Activated CD8-positive, alpha-beta T cell treated with anti-CD3 and anti-CD28 coated beads, Interleukin-2, amount 10 ng/mL, durations not matched to agents 7 days and 5 days (primary cell): ENCODE measurements at places on chromosomes 1 and 21. TPM values are rescaled to one million over a fixed set of nuclear protein-coding genes. Genes with fewer than 3 reads are reported as not detected.

The LYPD8 gene
- total RNA-seq = not detected

DNA sequence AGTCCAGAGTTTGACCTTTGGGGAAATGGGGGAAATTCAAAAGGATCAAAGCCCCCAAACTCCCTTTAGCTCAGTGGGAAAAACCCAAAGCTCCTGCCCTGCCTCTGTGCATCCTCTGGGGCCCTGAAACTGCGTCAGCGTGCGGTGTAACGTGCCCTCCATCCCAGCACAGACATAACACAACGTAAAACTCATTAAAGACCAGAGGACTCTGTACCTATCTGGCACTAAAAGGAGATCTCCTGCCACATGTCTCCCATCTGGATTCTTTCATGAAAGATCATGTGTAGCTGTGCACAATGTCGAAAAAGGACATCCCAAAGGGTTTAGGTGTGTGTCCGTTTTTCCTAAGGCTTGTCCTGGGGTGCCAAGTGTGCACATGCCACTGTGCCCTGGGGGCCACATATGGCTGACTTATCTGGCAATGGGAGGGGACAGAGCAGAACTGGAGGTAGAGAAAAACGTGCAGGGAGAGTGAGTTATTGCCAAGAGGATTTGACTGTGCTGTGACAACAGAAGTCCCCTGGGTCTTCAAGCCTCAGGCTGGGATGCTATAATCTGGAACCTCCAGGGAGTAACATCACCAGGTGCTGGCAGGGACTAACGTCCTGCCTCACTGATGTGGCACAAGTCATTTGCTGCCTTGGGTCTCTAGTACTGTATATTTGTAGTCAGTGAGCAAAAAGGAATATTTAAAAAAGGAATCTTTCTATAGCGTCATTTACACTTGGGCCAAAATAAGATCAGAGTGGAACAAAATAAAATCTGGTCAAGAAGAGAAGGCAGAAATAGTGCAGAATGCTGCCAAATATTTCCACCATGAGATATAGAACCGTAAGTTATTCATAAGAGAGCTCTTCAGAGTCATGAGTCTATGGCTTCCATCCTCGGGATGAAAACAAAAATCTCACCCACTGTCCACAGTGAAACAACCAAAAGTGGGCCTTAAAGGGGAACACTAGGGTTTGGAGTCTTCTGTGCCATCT lies 52.3 kb downstream of the ITPKB start:
- H3K4me3 ChIP-seq = no peak overlapping the region
- H3K36me3 ChIP-seq = peaks cover 59% of the 10 kb centered on the region
- H3K27ac ChIP-seq = peak overlapping the region; percentile 50
- H3K27me3 ChIP-seq = no peaks in the 10 kb centered on the region
- H3K4me1 ChIP-seq = peaks cover 88% of the 10 kb centered on the region

The DDR2 gene
- total RNA-seq = 0.08 TPM

DNA sequence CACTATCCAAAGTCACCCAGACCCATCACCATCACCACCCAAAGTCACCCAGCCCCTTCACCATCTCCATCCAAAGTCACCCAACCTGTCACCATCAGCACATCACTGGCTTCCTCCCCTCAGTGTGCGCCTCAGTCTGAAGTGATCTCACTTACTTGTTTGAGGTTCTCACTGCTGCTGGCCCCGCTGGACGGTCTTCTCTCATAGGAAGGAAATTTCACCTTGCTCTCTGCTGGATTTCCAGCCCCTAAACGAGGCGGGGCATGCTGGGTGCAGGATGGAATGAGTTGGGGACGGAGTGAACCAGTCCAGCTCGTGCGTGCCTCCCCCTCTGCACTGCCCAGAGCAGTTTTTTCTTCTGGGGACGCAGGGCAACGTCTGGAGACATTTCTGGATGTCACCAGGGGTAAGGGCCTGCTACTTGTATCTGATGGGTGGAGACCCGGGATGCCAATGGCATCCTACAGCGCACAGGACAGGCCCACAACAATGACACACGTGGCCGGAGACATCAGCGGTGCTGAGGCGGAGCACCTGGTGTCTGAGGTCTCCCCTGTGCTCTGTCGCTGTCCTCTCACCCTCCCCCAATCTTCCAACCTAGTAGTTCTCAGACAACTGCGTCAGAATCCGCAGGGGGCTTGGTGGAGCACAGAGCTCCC lies 38.6 kb downstream of the PDE9A start:
- DNase-seq = no peak
- H3K36me3 ChIP-seq = no peaks in the 10 kb centered on the region
- no peak overlapping the region for H3K27ac ChIP-seq
- H3K4me1 ChIP-seq = no peaks in the 10 kb centered on the region
- H3K27me3 ChIP-seq = no peaks in the 10 kb centered on the region
- no peak overlapping the region for H3K4me3 ChIP-seq

DNA sequence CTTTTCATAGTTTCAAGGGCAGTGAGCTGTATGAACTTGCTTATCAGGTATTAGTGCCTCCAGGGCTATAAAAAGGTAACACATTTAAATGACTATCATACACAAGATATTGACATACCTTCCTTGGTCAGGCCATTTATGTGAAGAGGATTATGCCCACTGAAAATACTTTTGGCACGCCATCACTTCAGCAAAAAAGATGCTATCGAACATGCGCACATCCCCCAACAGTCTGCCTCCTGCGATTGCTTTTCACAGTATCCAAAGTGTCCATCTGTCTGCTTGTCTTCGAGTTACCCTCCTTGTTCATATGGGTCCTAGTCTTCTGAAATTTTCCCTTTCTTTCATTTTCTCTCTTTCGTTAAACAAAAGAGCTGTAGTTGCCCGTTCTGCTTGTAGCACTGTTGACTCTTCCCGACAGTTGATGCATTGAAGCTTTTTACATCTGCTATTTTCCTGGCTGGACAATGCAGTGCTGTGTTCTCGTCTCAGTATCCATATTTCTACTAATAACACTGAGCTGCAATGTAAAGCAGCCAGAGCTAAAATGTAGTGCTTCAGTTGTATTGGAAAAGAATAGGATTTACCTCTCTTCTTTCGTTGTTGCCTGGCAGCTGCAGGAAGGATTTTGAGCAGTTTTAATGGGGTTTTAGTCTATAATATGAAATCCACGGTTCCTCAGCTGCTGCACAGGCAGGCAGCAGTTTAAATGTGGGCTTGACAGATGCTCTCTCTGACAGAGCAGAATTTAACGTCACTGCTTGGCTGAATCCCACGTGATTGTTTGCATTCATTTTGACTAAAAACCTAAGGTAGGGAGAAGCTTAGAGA lies at the start of gene B3GALT2:
Gene B3GALT2 (minus strand): TSS at position 713 of the 831 bp plus-strand sequence. CDS start 5,051 bp downstream, outside the sequence.
- peak within 1 kb of the TSS; percentile 44 for H3K4me3 ChIP-seq
- H3K27me3 ChIP-seq = no peaks in the 10 kb centered on the region
- DNase-seq = no peak

The ACOT11 gene
- total RNA-seq = 1.3 TPM

DNA sequence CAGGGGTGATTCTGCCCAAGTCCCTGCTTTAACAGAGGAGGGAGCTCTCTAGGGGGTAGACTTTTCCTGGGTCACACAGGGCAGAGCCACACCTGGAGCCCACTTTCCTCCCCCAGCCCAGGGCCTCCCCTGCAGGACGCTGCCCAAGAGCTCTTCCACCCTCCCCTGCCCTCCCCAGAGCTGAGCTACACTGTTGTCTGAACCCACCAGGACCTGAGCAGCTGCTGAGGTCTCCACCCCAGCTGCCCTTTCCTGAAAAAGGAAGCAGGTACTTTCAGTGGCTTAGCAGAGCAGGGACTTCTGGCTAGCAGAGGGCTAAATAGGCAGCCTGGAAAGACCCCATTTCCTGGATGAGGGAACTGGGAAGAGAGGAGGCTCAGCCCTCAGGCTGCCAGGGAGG lies 169.3 kb upstream of the ETV3 start:
- no peaks in the 10 kb centered on the region for H3K36me3 ChIP-seq
- DNase-seq = no peak
- peaks cover 10% of the 10 kb centered on the region for H3K27me3 ChIP-seq
- H3K27ac ChIP-seq = no peak overlapping the region

DNA sequence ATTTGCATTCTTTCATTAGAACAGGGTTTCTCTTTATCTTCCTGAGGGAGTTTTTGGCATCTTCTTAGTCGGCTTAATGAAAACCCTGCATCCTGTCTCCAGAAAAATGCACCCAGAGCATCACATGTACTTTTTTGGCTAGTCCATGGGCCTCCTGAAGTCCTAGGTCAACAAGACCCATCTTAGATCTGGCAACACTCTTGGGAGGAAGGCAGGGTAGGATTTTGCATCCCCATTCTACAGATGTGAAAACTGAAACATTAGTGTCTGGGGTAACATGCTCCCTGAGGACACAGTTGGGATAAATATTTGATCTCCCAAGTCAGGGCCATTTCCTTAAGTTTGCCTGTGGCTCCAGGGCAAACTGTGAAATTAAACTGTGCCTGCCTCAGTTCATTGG lies 40.0 kb upstream of the HMGB4 start:
- no peaks in the 10 kb centered on the region for H3K27me3 ChIP-seq
- no peaks in the 10 kb centered on the region for H3K36me3 ChIP-seq
- no peak overlapping the region for H3K4me3 ChIP-seq
- H3K4me1 ChIP-seq = no peaks in the 10 kb centered on the region

DNA sequence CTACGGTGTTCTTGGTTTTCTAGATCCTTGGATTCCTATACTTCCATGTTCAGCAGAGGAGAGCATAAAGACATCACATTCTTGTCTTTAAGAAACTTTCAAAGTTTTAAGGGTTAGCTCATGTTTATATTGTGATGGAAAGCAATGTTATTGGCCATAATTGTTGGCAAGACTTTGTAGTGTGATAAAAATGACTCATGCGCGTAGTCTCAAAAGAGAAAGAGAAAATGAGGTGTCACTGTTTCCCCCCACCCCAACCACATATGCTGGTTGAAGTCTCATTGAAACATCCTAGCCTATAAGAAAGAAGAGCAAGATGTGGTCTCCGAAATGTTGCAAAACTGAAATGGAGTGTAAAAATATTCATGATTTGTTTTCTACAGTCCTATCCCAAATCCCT lies 348.8 kb downstream of the PTBP2 start:
- no peaks in the 10 kb centered on the region for H3K36me3 ChIP-seq
- no peaks in the 10 kb centered on the region for H3K27me3 ChIP-seq
- H3K4me1 ChIP-seq = no peaks in the 10 kb centered on the region
- no peak overlapping the region for H3K27ac ChIP-seq

The ACBD3 gene
- 20.0 TPM for total RNA-seq

DNA sequence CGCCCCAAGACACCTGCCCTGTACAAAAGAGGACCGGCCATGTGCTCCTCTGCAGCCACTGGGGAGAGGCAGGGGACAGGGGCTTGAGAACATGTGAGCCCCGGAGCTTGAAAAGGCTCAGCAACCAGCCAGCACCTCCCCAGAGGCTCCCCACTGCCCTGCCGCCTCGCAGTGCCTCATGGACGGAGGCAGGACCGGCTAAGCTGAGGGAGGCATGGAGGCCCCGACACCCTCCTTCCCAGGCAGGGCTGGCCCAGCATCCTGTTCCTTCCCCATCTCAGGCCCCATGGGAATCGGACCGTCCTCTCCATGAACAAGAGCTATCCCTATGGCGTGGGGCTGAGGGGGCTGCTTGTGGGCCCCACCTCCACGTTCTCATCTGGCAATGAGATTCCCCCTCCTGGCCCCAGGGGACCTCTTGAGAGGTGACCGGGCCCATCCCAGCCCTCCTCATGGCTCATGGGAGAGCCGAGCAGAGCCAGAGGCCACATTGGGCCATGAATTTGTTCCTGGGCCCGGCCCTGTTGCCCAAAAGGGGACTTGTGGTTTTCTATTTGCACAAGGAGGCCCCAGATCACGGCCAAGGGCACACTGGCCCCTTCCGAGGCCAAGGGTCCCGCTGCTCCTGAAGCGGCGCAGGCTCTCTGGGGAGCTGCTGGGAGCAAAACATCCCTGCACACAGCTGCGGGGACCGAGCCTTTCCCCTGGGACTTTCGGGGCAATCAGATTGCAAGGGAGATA lies 65.2 kb upstream of the ARHGEF16 start:
- no peak overlapping the region for H3K27ac ChIP-seq
- no peaks in the 10 kb centered on the region for H3K4me1 ChIP-seq
- DNase-seq = no peak
- no peak overlapping the region for H3K4me3 ChIP-seq
- peaks cover 13% of the 10 kb centered on the region for H3K27me3 ChIP-seq

The OR2M3 gene
- not detected for total RNA-seq

The PRRC2C gene
- 222 TPM for total RNA-seq

DNA sequence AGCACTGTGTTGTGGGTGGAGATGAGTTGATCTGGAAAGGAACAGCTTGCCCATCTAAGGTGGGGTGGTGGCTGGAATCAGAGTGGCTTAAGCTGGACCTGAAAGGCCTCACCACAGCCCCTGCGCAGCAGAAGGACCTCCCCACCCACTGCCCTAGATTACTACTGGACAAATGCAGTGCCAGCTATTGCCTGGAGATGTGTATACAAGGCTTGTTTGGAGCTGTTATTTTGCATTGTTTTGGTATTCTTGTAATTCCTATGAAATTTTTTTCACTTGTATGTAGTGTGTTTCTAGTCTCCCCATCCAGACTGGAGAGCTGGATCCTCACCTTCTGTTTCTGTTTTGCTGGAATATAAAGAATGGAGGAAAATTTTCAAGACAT lies 1.3 kb upstream of the SLC30A1 start:
- H3K27me3 ChIP-seq = peaks cover 2% of the 10 kb centered on the region
- H3K4me1 ChIP-seq = peaks cover 54% of the 10 kb centered on the region
- H3K36me3 ChIP-seq = peaks cover 22% of the 10 kb centered on the region
- H3K4me3 ChIP-seq = peak overlapping the region; percentile 75
- DNase-seq = no peak

DNA sequence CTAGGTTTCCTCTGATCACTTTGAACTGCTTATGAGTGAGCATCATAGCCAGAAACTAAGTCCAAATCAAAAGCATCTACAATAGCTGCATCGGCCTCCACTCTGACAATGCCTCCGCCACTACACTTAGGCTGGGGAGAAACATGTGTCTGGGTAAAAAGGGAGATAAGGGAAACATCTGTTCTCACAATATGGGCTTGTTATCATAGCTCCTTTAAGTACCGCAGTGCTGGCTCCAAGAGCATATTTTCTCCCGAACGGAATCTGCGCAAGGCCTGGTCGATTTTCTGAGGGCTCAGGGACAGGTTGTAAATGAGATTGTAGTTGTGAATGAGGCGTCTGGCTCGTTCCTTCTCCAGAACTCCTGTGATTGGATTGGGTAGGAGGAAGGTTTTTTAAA lies 63.9 kb upstream of the CYP2J2 start:
- H3K4me3 ChIP-seq = no peak overlapping the region
- DNase-seq = no peak
- peaks cover 5% of the 10 kb centered on the region for H3K27me3 ChIP-seq
- H3K4me1 ChIP-seq = no peaks in the 10 kb centered on the region
- H3K36me3 ChIP-seq = no peaks in the 10 kb centered on the region

The SRM gene
- 146 TPM for total RNA-seq

GRCh38 chr1:228136901-228137300 lies 3.2 kb upstream of the GUK1 start:
- H3K27me3 ChIP-seq = peaks cover 12% of the 10 kb centered on the region
- H3K36me3 ChIP-seq = peaks cover 11% of the 10 kb centered on the region
- peak overlapping the region; percentile 5 for H3K27ac ChIP-seq
- peak; percentile 42 for DNase-seq
- peaks cover 17% of the 10 kb centered on the region for H3K4me1 ChIP-seq
- H3K4me3 ChIP-seq = no peak overlapping the region

DNA sequence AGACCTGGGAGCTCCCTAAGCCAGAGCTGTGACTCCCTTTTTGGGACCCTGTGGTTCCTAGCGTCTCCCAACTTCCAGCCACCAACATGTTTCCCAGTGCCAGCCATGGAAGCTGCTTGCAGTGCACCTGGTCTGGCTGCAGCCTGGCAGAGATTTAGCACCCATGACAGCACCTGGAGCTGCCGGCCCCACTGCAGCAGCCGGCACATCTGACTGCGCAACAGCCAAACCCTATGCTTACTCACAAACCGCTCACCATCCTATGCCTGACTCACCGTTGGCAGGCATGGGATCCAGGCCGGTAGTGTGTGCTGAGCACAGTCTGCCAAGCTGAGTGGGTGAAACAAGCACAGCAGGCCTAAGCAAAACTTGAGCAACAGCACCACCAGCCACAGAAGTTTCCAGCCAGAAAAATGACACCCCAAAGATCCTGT lies 435.9 kb upstream of the PRMT6 start:
- no peak overlapping the region for H3K4me3 ChIP-seq
- H3K36me3 ChIP-seq = no peaks in the 10 kb centered on the region
- no peaks in the 10 kb centered on the region for H3K27me3 ChIP-seq
- no peaks in the 10 kb centered on the region for H3K4me1 ChIP-seq
